Stimulated activated CD8-positive, alpha-beta memory T cell treated with anti-CD3 and anti-CD28 coated beads, Interleukin-7, amount 100 ng/mL, for 48 hours (primary cell): ENCODE measurements at places on chromosomes 2 and 18.

- DNase-seq: no peak
Observed at GRCh38 chr2:130319536-130319935, 23.2 kb upstream of the IMP4 start.

DNA sequence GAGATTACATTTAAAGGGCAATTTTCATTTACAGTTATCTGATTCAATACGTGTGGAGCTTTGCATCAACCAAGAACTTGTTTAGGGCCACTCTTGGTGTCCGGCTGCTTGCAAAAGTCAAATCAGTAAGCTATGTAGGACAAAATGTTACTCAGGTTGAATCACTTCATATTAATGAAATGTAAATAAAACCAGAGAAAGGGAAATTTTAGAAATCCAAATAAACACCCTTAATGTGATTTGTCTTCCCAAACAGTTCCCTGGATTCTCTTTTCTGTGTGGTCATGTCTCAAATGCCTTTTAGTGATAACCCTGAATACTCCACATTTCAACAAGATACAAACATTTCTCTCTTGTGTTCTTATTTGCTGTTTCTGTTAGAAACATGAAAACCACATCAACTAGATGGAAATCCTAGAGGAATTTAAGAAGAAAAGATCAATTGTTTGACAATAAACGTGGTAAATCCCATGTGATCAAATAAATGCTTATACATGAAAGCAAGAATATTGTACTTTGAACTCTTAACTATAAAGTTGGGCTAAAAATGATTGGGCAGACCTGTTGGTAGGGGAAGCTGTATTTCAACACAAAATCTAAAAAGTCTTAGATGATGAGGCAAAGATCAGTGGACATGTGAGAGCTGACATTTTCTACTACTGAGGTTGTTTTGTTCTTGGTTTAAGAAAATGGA lies 101.3 kb downstream of the CDC42EP3 start:
- DNase-seq: no peak

GRCh38 chr2:52668724-52669123 lies 1098.9 kb upstream of the CHAC2 start:
- no peak for DNase-seq

GRCh38 chr2:28286678-28287077 lies 106.0 kb upstream of the FOSL2 start:
- DNase-seq: no peak

DNA sequence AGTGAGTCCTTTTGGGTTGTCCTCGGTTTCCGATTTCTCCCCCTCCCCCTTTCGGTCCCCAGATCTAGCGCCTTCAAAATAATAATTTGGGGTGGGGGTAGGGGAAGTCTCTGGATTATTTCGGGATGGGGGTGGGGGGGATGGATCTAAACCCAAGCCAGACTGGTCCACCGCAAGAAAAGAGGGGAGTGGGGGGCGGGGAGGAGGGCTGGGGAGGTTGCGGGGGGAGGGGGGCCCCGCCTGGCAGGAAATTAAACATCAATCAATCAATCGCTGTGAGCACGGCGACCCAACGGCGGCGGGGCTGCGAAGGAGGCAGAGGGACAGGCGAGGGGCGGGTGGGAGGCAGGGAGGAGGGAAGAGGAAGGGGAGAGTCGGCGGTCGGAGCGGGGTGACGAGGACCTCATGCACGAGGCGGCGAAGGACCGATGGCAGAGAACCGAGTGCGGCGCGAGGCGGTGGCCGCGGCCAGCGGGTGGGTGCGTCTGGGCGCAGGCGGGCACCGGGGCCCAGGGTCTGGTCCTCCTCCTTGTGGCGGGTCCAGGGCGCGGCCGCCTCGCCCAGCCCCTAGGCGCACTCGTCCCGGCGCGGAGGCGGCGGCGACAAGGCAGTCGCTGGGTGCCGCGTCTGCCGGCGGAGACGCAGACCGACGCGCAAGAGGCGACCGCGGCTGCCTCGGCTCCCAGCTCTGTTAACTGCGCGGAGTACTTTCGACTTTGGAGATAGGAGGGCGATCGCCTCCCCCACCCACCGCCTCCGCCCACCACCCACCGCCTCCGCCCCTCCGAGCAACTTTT lies 468 bp upstream of the SATB2 start:
- DNase-seq: no peak

DNA sequence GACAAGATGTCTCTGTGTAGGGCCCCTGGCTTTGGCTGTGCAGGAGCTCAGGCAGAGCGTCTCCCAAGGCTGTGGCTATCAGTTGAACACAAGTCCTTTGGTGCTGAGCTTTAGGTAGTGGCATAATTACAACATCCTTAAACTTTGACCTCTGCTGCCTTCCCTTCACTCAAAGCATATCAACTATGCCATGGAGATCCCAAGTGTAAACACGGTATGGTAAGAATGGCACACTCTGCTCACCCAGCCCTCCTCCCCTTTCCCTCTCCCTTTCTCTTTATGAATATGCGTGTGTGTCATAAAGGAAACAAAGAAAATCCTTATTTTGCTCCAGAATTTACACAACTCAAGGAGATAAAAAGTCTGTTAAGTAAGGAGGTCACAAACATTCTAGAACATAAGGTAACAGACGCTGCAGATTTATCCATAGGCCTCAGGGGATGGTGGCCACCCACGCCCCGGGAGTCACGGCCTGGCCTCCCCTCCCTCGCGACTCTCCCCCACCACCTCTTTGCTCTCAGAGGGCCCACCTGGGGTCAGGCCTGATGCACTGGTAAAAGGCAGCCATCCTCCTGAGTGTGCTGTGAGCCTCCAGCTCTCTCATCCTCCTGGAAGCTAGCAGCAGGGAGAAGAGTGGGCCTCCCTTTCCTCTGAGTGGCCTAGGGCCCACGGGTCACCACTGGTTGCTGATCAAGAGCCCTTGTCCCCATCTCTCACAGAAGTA lies 67.3 kb downstream of the CRACDL start:
- DNase-seq: no peak
